ENCODE measurements at places on chromosomes 5 and 9.

- no peaks in the 10 kb centered on the region for H3K27me3 ChIP-seq
- no peak overlapping the region for H3K27ac ChIP-seq
- H3K4me1 ChIP-seq = peaks cover 8% of the 10 kb centered on the region
- H3K36me3 ChIP-seq = no peaks in the 10 kb centered on the region
- H3K4me3 ChIP-seq = no peak overlapping the region
- DNase-seq = no peak
These were observed 54.0 kb upstream of the MAP3K1 start for GRCh38 chr5:56761151-56761885.

DNA sequence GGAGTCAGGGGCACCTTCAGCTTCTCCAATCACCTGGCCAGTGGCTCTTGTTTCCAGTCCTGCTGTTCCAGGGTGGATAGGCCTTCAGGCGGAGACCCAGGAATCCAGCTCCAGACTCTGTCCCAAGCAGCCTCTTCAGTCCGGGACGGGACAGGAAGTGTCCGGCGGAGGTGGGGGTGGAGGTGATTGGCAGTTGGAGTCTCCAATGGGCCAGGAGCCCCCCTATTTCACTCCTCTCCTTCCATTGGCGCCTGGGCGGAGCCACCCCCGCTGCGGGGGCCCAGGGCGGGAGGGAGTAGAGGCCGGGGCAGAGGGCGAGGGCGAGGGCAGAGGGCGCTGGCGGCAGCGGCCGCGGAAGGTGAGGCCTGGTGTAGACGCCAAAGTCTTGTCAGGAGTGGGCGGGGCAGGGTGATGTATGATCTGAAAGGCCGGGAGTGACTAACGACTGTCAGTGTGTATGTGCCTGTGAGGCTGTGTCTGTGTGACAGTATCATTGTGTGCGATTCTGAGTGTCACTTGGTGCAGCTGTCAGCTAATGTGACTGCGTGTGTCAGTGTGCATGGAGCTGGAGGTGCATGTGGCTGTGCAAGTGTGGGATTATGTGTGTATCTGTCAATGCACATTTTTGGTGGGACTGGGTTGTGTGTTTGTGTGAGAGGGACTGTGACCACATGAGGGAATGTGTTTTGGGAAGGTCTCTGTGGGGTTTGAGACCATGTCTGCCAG is at the start of gene IL11RA:
Gene IL11RA, plus strand, starts transcription at position 310 of the 726 bp plus-strand sequence. CDS start 3,033 bp downstream, outside the sequence.
- H3K27me3 ChIP-seq = no peaks in the 10 kb centered on the region
- H3K4me1 ChIP-seq = peaks cover 23% of the 10 kb centered on the region
- DNase-seq = peak; percentile 83
- H3K36me3 ChIP-seq = peaks cover 8% of the 10 kb centered on the region

DNA sequence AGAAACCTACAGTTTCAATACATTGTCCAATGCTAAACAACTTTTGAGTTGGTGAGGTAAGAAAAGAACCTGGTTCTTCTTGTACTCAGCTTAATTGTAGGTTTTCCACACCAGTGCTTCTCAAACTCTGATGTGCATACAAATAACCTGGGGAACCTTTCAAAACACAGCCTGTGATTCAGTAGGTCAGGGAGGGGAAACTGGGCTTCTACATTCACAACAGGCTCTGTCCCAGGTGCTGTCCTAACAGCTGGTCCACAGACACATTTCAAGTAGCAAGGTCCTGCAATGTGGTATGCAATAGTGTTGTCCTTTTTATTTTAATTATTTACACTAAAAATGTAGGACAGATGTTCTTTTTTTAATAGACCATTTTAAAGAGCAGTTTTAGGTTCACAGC is 47.4 kb upstream of the SNCAIP start:
- H3K36me3 ChIP-seq = no peaks in the 10 kb centered on the region
- H3K4me1 ChIP-seq = peaks cover 26% of the 10 kb centered on the region
- H3K4me3 ChIP-seq = no peak overlapping the region
- H3K27me3 ChIP-seq = no peaks in the 10 kb centered on the region
- no peak overlapping the region for H3K27ac ChIP-seq
- DNase-seq = no peak

DNA sequence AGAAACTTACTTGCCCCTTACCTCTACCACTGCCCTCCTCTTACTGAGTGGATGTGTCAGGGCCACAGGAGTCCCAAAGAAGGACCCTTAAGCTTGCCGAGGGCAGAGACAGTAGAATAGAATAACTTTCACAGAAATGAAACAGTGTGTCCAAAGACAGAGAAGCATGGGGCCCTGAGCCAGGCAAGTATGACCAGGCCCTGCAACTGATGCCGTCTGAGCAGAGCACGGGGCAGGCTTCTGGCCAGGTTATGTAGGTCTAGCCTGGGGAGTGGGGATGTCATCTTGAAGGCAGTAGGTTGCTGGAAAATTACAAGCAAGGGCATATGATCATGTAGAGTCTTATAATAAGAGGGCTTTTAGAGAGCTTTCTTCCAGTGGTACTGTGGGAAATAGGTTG is 415.4 kb downstream of the KDM4C start:
- H3K36me3 ChIP-seq = no peaks in the 10 kb centered on the region
- no peak for DNase-seq
- no peaks in the 10 kb centered on the region for H3K27me3 ChIP-seq
- H3K4me3 ChIP-seq = no peak overlapping the region
- no peak overlapping the region for H3K27ac ChIP-seq
